ENCODE measurements at places on chromosomes 6 and 20.

- DNase-seq: peak; percentile 20
Measured at GRCh38 chr6:36793913-36794712, 45.1 kb downstream of the CPNE5 start.

- DNase-seq: no peak
Measured at GRCh38 chr6:144189351-144189750, 39.0 kb downstream of the STX11 start.

DNA sequence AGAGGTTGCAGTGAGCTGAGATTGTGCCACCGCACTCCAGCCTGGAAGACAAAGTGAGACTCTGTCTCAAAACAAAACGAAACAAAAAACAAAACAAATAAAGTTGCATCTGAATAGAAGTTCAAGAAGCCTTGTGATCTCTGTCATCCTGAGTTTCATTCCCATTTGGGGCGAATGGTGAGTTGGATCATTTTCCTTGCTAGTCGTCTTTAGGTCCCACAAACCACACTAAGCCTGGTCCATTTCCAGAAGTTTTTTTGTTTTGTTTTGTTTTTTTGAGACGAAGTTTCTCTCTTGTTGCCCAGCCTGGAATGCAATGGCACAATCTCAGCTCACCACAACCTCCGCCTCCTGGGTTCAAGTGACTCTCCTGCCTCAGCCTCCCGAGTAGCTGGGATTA lies 33.8 kb downstream of the ZNF217 start:
- DNase-seq: no peak

GRCh38 chr20:25275813-25276532 lies 28.1 kb downstream of the PYGB start:
- no peak for DNase-seq

DNA sequence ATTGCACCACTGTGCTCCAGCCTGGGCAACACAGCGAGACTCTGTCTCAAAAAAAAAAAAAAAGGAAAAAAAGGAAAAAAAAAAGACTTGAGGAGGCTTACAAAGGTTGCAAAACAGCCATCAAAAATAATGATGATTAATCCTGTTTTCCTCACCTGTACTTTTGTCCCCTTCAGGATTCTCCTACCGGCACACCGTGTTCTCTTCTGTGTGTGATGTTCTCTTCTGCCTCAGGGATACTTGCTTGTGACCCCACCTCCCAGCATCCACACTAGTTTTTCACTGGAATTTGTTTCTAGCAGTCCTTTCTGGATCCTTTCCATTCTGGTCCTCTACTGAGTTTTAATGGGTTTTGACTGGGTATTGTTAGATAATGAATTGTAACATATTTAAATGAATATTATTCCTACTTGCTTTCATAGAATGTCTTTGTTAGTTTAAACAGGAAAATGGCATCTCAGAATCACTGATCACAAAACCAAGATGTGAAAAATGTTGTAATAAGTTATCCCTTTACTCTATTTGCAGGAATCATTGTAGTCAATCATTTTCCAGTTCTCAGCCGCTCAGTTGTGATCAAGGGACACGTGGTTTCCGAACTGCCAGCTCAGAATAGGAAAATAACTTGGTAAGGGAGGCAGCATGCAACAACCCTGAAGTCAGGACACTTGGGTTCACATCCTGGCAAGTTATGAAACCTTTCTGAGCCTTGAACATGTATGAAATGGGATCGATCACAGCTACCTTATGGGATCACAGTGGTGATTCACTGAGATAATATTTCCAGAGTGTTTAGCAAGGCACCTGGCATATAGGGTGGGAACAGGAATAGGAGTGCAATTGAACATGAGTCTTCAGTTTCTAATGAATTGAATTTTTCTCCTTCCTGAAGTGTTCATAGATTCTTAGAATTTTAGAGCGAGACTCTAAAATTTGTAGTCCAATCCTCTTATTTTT lies 8.5 kb downstream of the C6orf89 start:
- no peak for DNase-seq

- DNase-seq: no peak
Measured at GRCh38 chr6:114049367-114049966, 78.5 kb upstream of the HDAC2 start.

DNA sequence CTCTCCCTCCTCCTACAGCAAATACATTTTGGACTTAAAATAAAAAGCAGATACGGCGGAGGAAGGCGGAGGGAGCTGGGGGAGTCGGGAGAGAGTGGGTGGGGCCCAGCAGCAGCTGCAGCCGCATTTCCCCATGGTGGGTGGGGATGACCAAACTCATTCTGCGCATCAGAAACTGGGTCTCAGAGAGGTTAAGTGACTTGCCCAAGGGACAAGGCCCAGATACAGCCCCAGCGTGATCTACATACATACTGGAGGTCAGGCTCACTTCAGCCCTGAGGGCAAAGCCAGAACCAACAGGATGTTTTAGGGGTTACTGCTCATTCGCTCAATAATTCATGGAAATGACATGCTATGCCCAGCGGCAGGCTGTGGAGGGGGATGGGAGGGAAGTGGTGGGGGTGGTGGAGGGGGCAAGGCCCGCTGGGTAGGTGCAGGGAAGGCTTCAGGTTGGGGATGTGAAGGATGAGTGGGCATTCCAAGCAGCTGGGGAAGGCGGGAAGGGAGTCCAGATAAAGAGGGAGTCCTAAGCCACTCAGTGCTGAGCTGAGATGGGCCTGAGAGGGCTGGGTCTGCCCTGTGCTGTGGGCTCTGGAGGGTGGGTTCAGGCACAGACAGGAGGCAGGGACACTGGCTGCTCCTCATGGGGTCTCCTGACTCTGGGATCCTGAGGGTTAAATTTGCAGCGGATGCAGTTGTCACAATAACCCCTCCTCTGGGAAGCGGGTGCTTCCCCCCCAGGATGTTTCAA lies 31.0 kb downstream of the DLGAP4 start:
- no peak for DNase-seq

DNA sequence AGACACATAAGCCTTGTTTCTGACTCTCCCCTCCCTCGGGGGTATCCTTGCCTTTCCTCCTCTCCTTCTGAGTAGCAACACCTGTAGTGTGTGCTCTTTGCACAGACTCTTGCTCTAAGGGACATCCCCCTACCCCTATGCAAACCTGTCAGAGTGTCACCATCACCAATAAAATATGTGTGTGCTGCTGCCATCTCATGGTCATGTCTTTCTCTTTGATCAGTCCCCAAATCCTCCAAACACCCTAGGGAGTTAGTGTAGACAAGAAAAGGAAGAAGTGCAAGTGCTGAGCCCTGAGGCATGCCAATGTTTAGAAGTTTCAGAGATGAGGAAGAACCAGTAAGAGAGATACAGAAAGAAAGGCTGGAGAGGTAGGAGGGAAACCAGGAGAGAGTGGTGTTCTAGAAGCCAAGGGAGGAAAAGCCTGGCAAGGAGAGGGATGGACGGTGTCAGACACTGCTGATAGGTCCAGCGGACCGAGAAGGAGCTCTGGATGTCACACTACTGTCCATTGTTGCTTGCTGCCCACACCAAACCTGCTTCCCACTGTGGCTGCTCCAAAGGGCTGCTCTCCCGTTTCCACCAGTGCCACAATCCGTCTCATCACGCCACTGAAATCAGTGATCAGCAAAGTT lies 16.4 kb downstream of the TRMT6 start:
- no peak for DNase-seq

- no peak for DNase-seq
Measured at GRCh38 chr20:51284176-51284575, 258.3 kb downstream of the NFATC2 start.

DNA sequence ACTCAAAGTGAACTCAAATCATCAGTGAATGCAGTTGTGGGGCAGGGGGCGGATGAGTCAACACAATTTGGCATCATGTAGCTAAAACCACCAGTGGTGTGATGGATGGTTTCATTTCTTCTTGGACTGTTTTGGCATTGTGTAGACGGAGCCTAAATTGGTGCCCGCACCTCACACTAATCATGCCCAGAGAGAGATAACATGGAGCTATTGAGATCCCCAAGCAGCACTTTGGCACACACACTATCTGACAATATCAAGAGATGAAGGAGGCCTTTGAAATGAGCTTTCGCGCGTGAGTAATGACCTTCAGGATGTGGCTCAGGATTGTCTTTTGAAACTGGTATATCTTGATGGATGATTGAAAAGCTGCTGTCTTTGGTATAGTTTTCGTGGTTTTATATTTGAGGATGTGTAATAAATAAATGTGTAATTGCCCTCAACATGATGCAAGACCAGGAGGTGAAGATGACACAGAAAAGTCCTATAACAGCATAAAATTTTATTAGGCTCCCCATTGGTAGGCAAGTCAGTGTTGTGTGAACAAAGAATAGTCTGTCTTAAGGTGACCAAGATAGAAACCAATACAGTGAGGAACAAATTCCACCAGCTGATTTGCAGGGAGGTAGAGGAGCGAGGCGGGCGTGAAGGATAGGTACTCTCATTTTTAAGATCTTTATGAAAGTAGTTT lies 174.2 kb downstream of the TSHZ2 start:
- no peak for DNase-seq

GRCh38 chr6:52285177-52286068 lies 881 bp upstream of the MCM3 start:
- DNase-seq: no peak

- DNase-seq: no peak
Measured at GRCh38 chr6:98875375-98875774, 41.0 kb downstream of the POU3F2 start.

DNA sequence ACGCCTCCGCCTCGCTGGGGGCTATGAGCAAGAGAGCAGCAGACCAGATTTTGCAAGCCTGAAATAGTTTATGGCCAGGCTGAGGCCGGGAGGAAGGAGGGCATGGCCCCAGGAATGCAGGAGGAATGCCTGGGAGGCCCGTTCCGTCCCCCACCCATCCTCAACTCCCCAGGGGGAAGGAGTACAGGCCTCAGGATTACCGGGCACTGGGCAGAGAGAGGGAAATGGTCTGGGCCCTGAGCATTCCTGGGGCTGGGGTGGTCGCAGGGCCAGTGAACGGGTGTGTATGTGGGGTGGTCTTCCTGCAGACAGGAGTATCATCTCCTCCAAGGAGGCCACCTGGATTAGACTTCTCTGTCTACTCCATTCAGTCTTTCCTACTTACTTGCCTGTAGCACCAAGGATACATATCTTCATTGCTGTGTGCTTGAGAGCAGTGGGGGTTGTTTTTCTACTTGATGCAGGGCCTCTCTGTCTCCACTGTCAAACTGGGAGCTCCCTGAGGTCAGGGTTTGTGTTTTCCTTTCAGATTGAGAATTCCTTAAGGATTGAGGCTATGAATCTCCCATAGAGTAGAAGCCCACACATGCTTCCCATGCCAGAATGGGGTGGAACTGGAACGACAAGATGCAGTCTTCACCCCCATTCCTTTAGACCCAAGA lies 81.3 kb downstream of the VEGFA start:
- DNase-seq: no peak

DNA sequence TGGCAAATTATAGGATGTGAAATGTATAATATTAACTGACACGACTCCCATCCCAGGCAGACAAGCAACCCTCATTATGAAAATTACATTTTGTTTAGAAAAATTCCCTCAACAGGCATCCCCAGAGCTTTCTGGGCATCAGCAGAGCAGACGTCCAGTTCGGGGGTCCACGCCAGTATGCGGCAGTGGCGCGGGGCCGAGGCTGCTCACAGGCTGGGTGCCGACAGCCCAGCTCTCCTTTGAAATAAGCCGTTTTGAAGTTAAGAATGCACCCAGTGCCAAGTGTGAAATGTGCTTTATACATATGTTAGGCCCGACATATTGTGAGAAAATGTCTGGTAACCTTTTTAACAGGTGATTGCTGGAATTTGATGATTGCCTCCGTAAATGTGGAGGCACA lies 50.4 kb downstream of the RPP40 start:
- no peak for DNase-seq

DNA sequence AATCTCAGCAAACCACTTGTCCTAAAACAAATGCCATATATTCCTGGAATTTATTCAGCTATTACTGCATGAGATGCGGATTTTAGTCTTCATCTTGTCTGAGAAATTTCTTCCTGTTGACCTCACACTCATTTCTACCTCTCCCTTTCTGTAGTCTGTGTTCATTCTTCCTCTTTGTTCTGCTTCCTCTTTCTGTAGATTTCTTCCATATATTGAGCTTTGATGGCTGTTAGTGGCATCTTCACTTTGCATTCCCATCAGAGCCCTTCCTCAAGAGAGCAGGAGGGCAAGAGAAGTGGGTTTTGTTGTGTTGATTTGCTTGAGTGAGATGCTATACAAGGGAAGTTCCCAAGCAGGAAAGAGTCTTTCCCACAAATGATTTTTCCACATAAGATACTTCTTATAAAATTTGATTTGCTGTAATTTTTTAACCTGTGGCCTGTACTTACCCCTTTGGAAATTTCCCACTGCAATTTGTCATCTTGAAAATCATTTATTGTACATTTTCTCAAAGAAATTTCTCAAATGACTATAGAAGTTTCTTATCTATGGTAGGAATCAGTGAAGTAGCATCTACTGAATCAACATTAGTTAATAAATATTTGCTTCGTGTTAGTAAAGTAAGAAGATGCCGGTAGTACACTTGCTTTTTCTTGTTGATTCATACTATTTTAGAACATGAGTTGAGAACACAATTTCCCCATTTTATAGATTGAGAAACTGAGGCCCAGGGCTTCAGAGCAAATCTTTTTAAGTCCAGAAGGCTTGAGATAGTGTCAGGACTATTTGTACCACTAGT lies 43.8 kb downstream of the MAP3K4 start:
- no peak for DNase-seq

DNA sequence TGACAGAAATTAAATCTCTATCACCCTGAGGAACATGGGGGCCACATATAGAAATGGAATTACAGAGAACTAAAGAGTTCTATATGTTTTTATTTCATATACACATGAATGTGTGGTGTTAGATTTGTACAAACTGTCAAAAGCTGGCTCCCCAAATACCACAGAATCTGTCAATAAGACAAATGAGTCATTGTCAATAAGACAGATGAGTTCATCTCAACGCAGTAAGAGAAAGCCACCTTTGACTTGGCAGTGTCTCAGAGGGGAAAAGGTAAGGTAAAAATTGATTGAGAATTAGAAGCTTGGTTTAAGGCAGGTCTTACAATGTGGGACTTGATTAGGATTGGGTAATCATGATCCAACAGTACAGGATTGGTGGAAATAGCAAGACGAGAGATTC lies 124.2 kb upstream of the GPR6 start:
- DNase-seq: no peak

DNA sequence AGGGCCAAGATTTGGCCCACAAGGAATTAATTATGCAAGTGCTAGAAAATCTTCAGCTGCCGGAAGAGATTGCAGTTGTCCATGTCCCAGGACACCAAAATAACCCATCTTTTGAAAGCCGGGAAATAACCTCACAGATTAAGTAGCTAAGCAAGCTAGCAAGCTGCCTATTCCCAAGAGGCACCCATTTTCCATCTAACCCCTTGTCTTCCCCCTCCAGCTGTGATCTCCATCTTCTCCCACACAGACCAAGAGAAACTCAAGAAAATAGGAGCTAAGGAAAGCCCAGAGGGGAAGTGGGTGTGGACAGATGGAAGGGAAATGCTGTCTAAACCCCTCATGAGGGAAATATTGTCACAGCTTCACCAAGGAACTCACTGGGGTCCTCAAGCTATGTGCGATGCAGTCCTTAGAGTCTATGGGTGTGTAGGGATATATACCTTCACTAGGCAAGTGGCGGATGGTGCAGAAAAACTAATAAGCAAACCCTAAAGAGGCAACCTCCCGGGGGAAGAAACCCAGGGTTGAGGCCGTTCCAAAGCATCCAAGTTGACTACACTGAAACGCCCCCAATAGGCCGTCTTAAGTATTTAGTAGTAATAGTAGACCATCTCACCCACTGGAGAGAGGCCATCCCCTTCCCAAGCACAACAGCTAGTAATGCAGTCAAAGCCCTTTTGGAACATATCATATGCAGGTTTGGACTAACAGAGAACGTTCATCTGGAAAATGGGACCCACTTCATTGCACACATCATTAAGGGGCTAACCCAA lies 64.3 kb upstream of the PRSS16 start:
- DNase-seq: no peak

Data from anterior cingulate cortex (tissue), 58 donors.